ENCODE measurements at places on chromosomes 3 and 15.

- DNase-seq, result peak; percentile 59
Measured at GRCh38 chr15:74781431-74782258, at the start of gene CSK. CSK (plus strand) TSS chr15:74782080; CDS start chr15:74798298, 16,218 bp downstream.

DNA sequence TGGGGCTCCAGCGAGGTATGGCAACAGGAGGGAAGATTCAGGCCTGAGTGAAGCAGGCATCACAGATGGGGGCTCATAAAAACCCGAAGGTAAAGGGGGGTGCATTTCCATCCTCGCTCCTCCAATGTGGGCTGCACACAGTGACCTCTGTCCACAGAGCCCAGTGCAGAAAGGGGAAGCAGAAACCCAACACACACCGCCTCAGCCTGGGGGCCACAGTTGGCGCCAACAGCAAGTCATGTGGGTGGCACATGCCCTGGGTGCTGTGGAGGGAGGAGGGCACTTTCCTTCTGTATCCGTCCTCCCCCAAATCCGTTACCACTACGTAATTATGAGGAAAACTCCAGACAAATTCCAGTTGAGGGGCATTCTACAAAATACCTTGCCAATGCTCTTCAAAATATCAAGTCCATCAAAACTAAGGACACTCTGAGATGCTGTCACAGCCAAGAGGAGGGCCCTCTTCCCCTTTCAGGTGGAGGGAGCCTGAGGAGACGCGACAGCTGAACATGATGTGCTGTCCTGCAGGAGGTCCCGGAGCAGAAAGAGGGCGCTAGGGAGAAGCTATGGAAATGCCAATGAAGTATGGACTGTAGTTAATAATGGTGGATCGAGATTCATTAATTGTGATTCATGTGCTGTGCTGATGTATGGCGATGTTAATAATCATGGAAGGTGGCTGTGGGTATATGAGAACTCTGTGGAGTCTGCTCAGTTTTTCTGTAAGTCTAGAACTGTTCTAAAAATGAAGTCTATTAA, 16.4 kb downstream of the APBA2 start:
- DNase-seq, result no peak

- DNase-seq, result no peak
Measured at GRCh38 chr3:171615686-171616085, 155.5 kb upstream of the TNIK start.

DNA sequence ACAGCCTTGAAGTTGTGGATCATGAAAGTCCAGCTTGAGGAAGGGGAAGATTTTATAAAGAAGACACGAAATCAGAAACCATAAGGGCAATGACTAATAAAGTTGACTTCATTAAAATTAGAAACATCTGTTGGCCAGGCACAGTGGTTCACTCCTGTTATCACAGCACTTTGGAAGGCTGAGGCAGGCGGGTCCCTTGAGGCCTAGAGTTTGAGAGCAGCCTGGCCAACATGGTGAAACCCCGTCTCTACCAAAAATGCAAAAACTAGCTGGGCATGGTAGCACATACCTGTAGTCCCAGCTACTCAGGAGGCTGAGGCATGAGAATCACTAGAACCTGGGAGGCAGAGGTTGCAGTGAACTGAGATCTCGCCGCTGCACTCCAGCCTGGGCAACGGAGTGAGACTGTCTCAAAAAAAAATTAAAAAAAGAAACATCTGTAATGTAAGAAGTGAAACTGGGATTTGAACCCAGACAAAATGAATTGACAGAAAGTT, 7.9 kb upstream of the UBXN7 start:
- DNase-seq, result no peak

GRCh38 chr3:39752751-39753150, 56.7 kb upstream of the MYRIP start:
- DNase-seq, result no peak

- DNase-seq, result no peak
Measured at GRCh38 chr15:38201714-38202113, 50.9 kb upstream of the SPRED1 start.

DNA sequence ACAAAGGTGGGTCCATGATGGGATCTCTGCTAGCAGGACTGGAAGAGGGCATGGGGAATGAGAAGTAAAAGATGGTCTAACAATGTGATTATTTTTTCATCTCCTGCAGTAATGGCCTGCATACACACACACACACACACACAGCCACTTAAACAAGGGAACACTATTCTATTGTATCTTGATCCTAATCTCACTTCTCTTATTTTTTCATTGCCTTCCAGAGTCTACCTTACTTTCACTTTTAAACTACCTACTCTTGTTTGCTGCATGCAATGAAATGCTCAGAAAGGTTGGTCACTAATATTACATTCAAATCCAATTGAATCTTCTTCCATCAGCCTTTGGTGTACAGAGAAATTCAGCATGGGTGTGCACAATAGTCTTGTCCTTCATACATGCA, 853.8 kb downstream of the IGSF11 start:
- DNase-seq, result no peak

GRCh38 chr3:194049394-194049793, 86.6 kb upstream of the HES1 start:
- DNase-seq, result no peak

- no peak for DNase-seq
Measured at GRCh38 chr15:58346361-58346760, 85.4 kb upstream of the LIPC start.

- DNase-seq, result no peak
Measured at GRCh38 chr3:134802428-134803050, 7.5 kb downstream of the EPHB1 start.

GRCh38 chr3:77053795-77054194, 13.9 kb downstream of the ROBO2 start:
- DNase-seq, result no peak

DNA sequence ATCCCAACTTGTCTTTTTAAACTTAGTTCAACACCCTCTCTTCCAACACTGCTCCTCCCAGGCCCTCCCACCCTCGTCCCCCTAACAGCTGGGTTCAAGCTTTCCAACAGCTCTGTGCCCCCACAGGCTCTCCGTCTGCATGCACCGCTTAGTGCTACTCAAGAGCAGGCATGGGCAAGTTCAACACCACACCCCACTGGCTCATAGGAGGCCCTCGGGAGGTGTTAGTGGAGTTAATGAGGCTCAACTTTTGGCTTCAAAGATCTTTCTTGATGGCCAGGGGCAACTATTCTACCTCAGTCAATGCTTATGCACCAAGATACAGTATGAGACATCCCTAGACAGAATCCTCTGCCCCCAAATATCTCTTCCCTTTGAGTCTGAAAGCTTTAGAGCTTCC, 114.4 kb downstream of the ANP32A start:
- no peak for DNase-seq

- DNase-seq, result no peak
Measured at GRCh38 chr3:106381939-106382335, 513.1 kb upstream of the CBLB start.

- DNase-seq, result no peak
Measured at GRCh38 chr3:130627143-130627855, 110.3 kb downstream of the COL6A6 start.

DNA sequence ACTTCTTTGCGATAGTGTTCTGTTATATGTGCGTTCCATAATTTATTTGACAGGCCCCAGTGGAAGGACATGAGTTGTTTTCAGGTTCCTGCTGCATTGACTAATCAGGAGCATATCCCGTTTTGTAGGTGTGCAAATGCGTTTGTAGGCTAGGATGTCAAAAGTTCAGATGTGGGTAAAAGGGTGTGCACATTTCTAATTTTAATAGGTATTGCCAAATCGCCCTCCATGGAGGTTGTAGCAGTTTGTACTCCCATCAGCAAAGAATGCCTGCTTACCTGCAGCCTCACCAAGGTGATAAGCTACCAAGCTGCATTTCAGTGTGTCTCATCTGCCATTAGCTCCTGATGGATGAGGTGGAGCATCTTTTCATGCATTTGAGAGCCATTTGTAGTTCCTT, 36.3 kb downstream of the KLF13 start:
- no peak for DNase-seq

- peak; percentile 18 for DNase-seq
Measured at GRCh38 chr3:141050576-141051442, at the start of gene SPSB4. SPSB4 (plus strand) TSS chr3:141051347; CDS start chr3:141066105, 14,758 bp downstream.

DNA sequence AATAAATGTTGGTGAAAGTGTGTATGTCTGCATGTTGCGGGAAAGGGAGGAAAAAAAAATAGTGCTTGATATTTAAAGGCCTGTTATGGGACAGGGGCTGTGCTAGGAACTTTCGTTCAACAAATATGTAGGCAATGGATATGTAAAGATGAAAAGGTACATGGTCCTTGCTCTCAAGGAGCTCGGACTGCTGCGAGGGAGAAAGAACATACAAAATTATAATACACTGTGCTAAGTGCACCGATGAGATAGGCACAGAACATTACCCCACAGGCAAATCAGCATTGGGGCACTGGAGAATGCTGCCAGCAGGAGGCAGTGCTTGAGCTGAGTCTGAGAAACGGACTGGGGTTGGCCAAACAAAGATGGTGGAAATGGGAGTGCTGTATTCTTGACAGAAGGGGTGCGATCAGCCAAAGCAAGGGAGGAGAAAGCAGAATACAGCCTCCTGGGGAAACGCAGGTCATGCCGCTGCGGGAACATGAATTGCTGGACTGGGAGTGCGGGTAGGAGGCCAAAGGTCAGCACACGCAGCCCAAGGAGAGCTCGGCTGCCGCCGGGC, 649 bp downstream of the C15orf40 start:
- DNase-seq, result peak; percentile 75

DNA sequence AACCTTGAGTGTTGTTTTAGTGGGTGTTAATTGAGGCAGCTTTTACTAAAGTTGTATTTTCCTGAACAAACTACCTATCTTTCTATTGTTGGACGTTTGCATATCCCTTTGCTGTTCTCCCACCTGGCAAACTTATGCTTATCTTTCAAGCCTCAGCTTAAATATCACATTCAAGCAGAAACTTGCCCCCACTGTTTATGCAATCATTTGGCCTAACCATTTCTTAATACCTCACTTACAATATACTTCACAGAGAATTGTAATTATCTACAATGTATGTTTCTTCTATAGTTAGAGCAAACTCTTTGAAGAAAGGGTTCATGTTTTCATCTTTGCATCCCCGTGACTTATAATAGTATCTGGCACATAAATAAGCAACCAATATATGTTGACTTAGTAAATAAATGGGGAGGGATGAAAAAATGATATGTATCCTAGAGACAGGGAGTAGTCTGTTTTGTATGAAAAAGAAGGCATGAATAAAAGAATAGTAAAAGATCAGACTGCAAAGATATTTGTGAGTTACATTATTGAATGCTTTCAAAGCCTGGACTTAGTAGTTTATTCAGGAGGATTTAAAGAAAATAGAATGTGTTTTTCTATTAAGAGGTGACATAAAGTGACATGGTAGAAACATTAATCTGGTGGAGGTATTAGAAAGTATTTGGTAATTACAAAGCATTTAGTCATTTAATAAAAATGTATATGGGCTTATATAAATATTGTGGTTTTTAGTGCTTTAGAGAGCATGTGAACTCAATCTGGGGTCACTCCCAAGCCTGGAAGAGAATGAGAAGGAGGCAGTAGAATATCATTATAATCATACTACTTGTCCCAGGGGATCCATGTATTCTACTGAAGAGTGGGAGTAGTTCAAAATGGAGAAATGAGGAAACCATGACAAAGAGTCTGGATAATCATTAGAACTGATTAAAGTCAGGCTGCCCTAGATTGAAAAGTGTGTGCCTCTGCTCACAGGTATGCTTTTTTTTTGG, 60.0 kb upstream of the DCBLD2 start:
- no peak for DNase-seq

- no peak for DNase-seq
Measured at GRCh38 chr3:141686466-141687291, 51.4 kb upstream of the RNF7 start.

DNA sequence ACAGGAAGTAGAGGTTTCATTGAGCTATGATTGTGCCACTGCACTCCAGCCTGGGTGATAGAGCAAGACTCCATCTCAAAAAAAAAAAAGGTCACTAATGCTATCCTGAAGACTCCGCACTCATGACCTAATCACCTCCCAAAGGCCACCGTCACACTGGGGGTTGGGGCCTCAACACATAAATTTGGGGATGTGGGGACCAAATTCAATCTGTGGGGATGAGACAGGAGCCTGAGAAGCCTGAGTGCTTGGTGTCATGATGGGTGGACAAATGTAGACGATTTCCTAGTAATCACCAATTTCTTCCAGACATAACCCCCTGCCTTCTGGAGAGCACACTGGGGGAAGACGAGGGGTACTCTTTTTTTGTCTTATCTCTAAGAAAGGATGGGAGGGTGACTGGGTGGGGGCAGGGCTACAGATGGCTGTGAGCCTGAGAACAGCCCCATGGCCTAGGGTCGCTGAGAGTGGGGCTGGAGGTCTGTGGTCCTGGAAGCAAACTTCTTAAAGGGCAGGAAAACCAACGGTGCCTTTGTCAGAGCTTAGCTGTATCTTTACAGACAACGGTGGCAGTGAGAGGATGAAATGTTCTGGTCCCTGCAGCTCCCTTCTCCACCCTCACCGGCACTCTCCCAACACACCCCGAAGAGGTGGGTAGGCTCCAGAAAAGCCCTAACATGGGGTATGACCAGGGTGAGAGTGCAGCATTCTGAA, 16.6 kb upstream of the KLF13 start:
- DNase-seq, result no peak

GRCh38 chr15:79035111-79035601, 55.4 kb downstream of the RASGRF1 start:
- DNase-seq, result no peak

DNA sequence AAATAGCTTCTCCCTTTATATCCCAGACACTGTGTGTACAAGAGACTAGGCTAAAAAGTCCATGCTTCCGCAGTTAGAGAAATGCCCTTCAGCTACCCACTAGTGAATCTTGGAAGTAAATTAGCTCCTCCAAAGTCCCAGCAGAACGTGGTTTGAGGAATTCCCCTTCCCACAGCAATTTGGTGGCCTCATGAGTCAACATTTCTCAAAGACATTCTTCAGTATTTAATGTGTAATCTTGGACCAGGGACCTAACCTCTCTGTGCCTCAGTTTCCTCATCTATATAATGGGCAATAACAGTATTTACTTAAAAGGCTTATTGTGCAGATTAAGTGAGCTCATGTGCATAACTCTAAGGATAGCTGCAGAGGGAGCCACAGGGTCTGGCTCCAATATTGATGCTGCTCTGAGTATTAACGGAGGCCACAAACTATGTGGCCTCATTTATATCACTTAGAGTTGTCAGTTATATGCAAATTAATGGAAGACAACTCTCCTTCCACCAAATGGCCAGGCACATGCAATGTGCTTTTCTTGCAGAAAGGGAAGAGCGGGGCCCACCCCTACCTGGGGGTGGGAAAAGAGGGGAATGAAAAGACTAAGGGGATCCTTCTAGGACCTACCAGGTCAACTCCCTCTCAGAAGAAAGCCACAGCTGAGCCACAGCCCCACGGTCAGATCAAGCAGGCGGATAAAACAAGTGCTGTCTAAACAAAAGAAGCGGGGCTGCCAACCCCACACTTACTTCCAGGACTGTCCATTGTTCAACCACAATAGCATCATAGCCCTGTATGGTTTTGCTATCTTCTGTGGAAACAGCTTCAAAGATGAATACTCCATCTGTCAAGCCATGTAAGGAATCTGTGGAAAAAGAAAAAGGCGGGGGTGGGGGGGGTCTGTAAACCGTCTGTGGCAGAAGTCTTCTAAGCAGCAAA, 92.4 kb downstream of the OXNAD1 start:
- DNase-seq, result no peak

- DNase-seq, result no peak
Measured at GRCh38 chr3:134249935-134250716, 533 bp downstream of the RYK start.

GRCh38 chr3:111582120-111582474, 13.0 kb downstream of the ZBED2 start:
- DNase-seq, result no peak

- DNase-seq, result no peak
Measured at GRCh38 chr3:66555214-66555844, 54.5 kb upstream of the LRIG1 start.

- DNase-seq, result no peak
Measured at GRCh38 chr3:73449774-73450173, 175.0 kb downstream of the PDZRN3 start.

GRCh38 chr3:94082391-94082937, 19.6 kb downstream of the NSUN3 start:
- no peak for DNase-seq

Measured in stimulated activated CD4-positive, alpha-beta T cell treated with anti-CD3 and anti-CD28 coated beads, TNF-alpha, amount 100 ng/mL, for 48 hours (primary cell).